Right hindlimb (tissue), 1 donor: ENCODE measurements at places on chromosomes 4 and X.

DNA sequence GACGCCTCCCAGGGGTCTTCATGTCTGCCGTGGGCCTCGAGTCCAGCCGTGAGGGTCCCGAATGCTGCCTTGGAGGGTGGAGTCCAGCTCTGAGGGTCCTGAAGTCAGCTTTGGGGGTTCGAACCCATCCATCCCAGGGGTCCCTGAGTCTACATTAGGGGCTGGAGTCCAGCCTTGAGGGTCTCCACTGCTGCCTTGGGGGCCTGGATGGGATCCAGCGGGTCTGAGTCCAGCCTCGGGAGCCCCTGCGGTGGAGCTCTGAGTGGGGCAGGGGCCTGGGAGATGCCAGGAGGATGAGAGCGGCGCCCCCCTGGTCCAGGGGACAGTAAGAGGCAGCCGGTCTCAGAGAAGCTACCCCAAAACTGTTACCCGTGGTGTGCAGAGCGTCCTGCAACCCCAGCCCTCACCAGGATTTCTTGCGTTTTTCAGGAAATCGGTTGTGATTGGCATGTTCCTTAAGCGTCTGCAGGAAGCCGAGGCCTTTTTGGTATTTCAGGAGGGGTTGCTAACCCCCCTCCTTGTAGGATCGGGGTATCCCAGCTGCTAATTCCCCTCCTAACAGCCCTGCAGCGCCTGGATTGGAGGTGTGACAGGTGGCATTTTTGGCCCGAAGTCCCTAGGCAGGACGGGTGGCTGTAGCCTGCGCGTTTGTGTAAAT is 1.7 kb upstream of the GTPBP6 start:
- DNase-seq = no peak

- DNase-seq = no peak
These were observed 244.4 kb downstream of the SPOCK3 start for GRCh38 chr4:166989886-166990285.

DNA sequence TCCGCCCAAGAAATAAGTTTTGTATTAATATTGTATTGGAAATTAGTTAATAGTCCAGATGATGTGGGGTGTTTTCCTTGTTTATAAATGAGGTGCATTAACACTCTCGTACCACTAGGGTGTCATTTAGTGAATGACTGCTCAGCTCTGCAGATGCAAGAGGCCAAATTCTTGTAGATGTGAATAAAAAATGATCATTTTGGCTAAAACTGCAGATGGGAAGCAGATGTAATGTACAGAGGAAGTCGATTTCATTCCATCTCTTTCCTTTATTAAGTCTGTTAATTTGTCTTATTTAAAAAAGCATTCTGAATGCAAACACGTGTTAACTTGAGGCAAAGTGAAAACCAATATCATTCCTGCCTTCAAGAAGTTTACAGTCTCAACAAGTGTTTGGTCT is 108.1 kb downstream of the DHX15 start:
- DNase-seq = no peak

DNA sequence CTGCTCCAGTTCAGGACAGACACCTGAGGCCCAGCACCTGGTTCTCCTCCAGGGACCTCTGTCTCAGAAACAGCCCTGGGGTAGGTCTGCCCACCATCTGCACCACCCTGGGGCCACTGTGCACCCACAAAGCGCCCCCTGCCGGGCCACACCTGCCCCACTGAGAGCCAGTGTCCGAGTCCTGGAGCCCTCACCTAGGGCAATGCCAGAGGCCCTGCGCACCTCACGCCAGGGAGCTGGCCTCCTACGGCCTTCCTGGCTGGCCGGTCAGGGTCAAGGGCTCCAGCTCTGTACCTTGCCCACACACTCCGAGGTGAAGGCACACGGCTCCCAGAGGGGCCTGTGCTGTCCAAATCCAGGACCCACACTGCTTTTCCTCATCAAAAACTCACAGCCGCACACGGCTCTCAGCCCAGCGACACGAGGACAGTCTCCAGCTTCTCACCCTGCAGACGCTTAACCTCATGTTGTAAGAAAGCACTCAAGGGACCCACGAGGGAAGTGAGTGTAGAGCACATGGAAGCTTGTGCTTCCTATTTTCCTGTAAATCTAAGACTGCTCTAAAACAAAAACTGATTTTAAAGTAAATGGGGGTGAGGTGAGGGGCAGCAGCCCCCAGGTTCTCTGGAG is 5.4 kb downstream of the CTBP1 start:
- no peak for DNase-seq

DNA sequence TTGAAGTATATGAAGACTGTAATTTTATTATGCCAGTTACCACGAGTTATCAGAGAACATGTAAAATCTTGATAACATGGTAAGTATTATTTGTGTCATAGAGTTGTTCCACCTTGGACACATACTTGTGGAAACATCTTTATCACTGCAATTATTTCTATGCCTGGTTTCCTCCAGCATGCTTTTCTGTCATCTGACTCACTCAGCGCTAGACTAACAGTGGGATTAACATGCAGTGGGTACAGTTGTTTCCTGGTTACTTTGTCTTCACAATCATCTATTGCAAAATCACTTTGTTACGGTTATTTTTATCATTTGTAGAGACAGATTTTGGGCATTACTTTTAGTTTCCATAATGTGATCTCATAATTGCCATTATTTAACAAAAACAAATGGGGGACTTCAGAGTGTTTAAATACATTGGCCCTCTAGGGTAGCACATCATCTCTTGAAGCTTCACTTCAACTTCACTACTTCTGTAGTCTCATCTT is at the start of gene STATH:
Gene STATH (plus strand): TSS at position 441 of the 491 bp plus-strand sequence. CDS start 2,472 bp downstream, outside the sequence.
- DNase-seq = no peak

DNA sequence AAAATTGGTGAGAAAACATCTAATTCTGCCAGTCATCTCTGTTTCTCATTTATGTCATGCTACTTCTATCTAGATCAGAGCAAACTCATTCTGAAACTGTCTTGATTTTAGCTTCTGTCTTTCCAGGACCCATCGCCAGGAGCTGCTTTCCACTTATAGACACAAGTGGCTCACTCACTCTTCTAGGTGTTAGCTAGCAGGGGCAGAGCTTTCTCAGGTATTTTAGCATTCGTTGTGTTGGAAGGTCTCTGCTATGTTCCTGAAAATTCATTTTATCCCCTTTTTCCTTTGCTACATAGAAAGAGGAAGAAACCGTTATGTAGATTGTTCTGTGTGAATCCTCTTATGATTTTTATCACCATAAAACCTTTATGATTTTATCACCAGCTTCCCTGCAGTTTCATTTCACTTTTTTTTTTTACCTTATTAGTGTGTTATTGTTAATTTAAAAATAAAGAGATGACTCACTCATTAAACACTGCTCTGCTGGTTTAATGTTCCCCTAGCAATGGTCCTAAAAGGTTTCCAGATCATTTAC is 246.6 kb upstream of the AADAT start:
- no peak for DNase-seq

GRCh38 chrX:2388669-2389068 is 112.1 kb downstream of the DHRSX start:
- no peak for DNase-seq

- peak; percentile 78 for DNase-seq
These were observed 150.9 kb downstream of the SHROOM3 start for GRCh38 chr4:76585897-76586360.

GRCh38 chr4:8387615-8388527 is 52.7 kb downstream of the ACOX3 start:
- DNase-seq = peak; percentile 61
